Neural crest cell (in vitro differentiated cells): ENCODE measurements at places on chromosomes 2 and 18.
A peak's percentile ranks its signal among the peaks of the same experiment; 100 is the strongest.

GRCh38 chr2:72236445-72237067 lies 88.9 kb upstream of the CYP26B1 start:
- no peak for DNase-seq

GRCh38 chr2:235606004-235606715 lies 112.3 kb downstream of the AGAP1 start:
- peak; percentile 41 for DNase-seq

DNA sequence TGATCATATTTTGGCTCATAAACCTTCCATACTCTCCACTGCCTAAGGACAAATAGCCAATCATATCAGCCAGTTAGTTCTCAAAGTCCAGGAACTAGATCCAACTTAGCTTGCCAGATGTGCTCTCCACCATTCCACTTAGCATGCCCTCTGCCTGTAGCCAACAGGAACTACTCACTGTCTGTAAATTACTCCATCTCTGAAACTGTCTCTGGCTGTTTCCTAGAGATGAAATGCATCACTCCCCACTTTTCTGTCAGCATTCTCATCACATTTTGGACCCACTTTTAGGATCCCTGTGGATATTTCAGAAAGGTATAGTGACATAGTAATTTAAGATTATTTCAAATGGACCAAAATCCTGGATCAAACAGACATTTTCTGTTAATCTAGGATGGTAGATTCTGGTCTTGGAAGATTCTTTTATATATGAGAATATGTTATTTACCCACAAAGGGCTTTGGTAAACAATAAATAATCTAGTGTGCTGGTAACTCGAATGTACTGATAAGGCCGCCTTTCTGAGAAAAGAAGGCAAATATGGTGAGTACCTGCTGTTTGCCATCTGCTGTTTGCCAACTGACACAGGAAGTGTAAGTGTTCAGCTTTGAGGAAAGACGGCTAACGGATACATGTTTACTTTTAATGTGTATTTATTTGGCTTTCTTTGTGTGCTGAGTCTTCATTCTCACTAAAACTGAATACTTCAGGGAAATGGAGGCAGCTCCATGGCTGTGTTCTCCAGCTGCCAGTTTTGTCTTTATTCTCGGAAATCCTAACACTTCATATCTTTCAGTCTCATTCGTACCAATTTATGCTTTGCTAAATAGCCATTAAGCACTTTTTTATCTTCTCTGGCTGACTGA lies 79.5 kb downstream of the EVA1A start:
- no peak for DNase-seq

DNA sequence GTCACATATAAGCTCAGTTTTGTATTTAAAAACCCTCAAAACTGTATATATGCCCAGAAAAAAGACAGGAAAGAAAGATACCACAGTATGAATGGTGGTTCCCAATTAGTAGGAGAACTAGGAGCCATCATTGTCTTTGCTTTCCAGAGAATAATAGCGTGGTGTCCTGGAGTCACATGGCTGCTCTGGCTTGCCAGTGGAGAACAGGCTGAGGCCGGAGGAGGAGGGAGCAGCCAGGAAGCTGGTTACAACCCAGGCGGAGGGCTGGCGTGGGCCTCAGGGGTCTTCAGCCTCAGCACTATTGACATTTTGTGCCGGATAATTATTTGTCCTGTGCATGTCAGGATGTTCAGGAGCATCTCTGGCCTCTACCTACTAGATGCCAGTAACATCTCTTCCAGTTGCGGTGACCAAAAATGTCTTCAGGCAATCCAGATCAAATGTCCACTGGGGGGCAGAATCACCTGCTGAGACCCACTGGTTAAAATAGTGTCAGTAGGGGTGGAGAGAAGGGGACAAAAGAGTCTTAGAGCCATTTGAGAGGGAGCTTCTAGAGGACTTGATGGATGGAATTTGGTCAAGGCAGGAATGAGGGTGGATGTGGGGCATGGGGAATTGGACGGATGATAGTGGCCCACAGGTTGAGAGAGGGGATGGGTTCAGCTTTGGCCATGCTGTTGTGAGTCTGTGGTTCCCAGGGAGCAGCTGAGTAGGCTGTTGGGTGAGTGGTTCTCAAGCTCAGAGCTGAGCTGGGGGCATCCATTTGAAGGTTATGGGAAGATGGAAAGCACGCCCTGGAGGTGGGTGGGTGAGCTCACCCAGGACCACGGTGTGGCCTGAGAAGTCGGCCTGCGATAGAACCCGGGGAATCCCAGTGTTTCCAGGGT lies 144.9 kb downstream of the AGAP1 start:
- DNase-seq, result no peak
